Stimulated activated naive CD4-positive, alpha-beta T cell (primary cell): ENCODE measurements at places on chromosomes 1 and 21.

DNA sequence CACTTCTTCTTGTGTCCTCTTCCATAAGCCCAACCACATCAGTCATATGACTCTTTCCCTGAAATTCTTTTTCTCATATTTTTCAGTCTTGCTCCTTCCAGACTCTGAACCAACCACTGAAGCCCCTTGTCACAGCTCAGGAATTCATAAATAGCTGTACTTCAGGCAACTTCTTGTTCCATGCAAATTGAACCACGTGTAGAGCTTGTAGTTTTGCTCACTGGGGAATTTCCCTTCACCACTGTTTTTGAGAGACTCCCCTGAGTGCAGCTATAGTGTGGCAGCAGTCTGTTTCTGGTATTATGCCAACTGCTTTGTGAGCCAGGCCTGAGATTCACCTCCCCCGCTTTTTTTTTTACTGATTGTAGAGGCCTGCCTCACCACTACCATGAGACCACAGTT is 150.3 kb upstream of the SPAG17 start:
- DNase-seq, result no peak

DNA sequence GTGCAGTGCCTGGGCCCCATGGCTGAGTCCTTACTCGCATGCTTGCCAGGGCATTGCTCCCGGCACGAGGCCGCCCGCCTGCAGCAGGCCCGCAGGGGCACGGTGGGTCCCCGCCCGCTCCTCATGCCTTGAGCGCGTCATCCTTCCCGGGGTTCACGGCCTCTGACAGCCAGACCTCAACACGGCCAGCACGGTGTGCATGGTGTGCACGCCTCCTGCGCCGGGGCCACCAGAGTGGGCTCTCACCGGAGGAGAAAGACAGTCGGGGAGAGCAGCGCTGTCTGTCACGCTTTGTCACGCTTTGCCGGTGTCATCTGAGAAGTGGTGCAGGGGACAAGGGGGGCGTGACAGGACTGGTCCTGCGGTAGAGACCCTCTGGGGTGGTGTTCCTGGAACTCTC is 11.9 kb upstream of the COL18A1 start:
- no peak for DNase-seq

- no peak for DNase-seq
These were observed 21.2 kb downstream of the PADI6 start for GRCh38 chr1:17393230-17393629.

GRCh38 chr21:43585514-43585913 is 73.8 kb downstream of the HSF2BP start:
- no peak for DNase-seq

DNA sequence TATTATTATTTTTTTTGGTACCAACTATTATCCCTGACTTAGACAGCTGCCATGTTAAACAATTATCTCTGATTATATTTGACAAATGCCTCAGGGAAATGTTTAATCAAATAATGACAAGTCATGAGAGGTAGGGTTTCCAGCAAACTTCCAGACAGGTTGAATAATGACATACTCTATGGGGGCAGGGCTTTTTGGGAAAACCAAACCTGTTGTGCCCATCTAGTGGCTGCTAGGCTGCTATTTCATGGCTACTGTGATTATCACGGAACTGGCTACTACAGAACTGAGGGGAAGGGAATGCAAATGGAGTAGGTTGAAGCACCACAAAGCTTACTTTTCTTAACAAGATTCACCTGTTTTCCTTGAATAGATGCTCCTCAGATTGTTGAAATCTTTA is 77.6 kb downstream of the DUSP10 start:
- no peak for DNase-seq

DNA sequence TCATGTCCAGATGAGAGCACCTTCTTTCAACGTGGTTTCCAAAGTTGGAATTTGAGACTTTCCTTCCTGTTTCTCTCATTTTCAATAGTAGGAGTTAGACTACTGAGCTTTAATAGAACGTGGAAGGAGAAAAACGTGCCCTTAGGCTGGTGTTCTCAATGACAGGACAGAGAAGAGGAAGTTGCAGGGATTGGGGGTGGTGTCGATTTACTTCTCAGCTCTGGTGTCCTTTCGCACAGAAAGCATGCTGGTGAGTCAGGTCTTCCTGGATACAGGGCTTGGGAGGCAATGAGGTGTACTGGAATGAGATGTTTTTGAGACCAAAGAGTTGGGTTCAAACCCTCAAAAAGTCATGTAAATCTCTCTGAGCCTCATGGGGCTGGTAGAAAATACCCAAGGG is 67.1 kb downstream of the HIVEP3 start:
- no peak for DNase-seq

GRCh38 chr21:29053011-29053553 is 20.4 kb downstream of the CCT8 start:
- DNase-seq, result no peak

- no peak for DNase-seq
These were observed 593.5 kb downstream of the KIF26B start for GRCh38 chr1:245748240-245748639.

- no peak for DNase-seq
These were observed 299.1 kb upstream of the PROX1 start for GRCh38 chr1:213688655-213689054.

DNA sequence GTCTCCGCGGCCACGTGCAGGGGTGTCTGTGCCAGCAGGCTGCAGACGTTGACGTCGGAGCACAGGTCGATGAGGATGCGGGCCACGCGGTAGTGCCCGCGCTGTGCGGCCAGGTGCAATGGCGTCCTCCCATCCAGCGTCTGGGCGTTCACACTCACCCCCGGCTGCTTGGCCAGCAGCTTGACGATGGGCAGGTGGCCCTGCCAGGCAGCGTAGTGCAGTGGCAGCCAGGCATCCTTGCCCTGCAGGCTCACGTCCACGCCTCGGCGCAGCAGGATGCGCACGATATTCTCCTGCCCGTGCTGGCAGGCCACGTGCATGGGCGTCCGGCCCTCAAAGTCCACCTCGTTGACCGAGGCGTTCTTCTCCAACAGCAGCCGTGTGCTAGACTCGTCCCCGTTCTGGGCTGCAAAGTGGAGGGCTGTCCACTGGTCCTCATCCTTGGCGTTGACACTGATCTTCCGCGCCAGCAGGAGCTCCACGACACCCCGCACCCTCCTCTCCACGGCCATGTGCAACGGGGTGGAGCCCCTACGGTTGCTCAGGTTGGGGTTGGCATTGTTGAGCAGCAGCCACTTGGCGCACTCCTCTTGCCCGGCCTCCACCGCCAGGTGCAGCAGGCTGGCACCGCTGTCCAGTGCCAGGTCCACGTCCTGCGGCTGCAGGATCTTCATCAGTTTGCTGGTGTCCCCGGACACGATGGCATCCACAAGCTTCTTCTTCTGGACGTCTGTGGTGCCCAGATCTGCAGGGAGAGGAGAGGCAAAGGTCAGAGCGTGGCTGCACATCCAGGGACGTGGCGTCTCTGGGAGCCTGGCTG is 25.4 kb downstream of the RIPK4 start:
- DNase-seq, result no peak

DNA sequence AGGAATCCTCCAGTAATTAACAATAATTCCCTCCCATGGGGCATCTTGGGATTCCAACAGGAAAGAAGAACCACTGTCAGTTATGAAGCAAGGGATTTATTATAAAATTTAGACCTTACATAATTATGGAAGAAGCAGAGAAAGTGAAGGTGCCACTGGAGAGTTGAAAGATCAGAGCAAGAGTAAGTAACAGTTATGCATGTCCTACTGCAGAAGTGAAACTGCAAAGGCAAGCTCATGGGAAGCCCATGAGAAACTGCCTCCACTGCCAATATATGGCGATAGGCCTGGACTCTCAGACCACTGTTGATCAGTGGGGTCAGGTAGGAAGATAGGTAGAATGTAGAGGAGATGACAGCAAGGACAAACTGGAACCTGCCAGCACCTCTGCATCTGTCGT is 123.6 kb upstream of the ZNF648 start:
- DNase-seq, result no peak

DNA sequence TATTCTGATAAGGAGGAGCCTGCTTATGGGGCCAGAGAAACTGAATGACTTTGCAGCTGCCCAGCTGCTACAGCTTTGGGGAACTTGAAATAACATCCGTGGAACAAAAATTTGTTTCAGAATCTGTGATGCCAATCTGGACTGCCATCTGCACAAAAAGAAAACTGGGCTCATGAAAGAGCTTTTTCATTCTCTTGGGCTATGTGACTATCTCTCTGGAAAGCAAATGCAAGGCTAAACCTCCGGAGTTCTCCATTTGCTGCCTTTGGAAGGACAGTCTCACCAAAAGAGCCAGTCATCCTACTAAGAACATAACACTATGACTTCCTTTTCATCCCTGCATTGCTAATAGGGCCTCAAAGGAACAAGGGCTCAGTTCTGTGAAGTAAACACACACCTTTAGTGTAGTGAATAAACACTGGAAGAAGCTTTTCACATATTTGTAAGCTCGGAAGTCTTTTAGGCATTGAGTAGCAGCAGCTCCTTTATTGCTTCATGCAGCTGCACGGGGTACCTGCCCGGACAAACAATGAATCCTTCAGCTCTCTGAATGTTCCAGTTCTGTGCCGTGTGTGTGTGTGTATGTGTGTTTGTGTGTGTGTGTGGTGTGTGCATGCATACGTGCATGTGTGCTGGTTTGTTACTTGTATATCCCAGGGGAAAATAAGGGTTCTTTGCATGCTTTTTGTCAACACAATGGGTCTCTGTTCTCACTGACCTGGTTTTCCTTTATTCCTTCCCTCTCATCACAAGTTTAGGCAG is 255.5 kb upstream of the SGIP1 start:
- no peak for DNase-seq

GRCh38 chr1:160724465-160725242 is 13.0 kb upstream of the CD48 start:
- DNase-seq, result no peak

DNA sequence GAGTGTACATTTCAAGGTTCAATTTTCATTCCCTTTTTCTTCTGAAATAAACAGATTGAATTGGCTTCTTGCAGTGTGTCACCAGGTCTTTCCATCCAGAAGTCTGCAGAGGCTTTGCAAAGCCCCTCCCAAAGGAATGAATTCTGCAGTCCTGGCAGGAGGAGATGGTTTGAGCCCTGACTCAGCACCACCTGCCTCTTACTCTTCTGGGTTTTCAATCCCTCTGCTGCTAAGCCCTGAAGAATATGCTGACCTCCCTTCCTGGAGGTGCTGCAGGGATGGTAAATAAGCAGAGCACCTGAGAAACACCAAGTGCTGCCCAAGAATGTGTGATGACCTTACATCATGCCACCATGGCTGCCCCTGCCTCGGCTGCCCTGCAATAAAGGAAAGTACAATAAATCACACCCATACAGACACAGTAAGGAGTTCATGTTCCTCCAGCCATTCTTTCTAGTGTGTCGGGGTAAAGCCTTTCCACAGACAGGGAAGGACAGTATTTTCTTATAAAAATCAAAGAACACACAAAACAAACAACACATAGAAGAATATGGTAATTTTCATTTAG is 209.2 kb downstream of the ZNF326 start:
- no peak for DNase-seq

- DNase-seq, result no peak
These were observed 1.1 kb downstream of the TAS1R3 start for GRCh38 chr1:1332031-1332755.

DNA sequence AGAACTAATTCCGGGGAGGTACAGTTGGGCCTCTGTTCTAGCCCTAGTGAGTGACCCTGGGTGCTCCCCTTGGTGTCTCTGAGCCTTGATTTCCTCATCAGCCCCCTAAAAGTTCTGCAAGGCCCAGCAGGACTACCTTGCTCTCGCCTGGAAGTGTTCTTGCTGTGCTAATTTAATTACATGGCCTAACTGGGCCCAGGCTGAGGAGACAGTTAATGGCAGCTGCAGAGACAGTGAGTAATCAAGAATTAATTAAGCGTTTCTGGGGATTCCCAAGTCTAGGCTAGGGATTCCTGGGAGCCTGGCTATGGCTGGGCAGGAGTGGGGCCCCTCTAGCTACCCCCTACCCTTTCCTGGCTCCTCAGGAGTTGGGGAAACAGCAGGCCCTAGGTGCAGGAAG is 24.7 kb upstream of the DMBX1 start:
- no peak for DNase-seq

- no peak for DNase-seq
These were observed 36.0 kb upstream of the SLC19A1 start for GRCh38 chr21:45578176-45578801.

DNA sequence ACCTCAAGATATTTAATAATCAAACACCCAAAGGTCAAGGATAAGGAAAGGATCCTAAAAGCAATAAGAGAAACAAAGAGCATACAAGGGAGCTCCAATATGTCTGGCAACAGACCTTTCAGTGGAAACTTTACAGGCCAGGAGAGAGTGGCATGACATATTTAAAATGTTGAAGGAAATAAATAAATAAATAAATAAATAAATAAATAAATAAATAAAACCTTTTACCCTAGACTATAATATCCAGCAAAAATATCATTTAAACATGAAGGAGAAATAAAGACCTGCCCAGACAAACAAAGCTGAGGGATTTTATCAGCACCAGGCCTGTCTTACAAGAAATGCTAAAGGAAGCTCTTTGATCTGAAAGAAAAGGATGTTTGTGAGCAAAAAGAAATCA is 367.8 kb upstream of the PBX1 start:
- DNase-seq, result no peak

GRCh38 chr1:26694638-26695355 is 1.0 kb upstream of the ARID1A start:
- DNase-seq, result no peak
